ENCODE measurements at places on chromosomes 16 and 17.

GRCh38 chr16:46775214-46775613, 27.1 kb upstream of the MYLK3 start:
- no peak for DNase-seq

DNA sequence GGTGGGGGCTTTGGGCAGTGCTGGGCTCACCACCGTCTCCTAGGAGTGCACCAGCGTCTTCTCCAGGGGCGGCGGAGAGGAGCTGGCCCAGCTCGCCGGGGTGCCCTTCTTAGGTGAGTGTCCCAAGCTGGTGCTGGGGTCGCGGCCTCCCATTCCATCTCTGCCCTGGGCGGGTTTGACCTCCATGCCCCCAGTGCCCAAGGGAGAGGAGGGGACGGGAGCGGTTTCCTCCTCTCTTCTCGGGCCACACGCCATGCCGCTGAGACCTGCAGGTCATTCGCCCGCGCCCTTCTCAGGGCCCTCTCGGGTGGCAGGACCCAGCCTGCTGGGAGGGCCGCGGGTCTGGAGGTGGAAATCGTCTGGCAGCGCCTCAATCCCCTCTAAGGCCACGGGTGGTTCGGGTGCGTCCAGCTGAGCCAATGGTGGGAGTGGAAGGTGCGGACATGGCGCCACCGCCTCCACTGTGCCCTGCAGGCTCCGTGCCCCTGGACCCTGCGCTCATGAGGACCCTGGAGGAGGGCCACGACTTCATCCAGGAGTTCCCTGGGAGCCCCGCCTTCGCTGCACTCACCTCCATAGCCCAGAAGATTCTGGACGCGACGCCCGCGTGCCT, 5.3 kb downstream of the IGFALS start:
- DNase-seq, result no peak

- DNase-seq, result no peak
Observed at GRCh38 chr17:10745231-10745630, 15.4 kb upstream of the TMEM220 start.

DNA sequence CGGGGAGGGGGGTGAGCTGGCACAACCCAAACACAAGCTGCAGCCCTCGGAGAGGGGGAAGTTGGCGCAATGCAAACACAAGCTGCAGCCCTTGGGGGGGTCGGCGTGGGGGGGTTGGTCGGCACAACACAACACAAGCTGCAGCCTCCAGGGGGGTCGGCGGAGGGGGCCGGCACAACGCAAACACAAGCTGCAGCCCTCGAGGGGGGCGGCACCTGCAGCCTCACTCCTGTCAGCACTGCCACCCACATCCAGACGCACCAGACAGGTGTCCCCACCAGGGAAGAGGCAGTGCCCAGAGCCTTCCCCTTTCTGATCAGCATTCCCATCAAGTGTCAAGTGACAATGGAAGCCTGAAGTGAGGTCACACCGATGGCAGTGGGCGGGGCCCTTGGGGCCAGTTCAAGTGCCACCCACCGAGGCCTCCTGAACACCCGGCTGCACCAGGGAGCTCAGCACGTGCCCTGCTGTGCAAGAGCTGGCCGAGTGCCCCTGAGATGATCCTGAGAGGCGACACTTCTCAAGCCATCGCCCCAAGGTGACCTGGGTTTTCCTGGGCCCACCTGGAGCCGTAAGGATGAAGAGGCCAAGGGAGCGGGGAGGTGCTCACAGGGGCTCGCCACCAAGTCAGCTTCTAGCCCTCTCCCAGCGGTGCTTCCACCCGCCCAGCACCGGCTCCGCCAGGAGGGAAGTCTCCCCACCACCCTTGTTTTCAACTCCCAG, 59.3 kb downstream of the KLHDC4 start:
- peak; percentile 68 for DNase-seq

- no peak for DNase-seq
Observed at GRCh38 chr17:73658821-73659515, 14.7 kb upstream of the SDK2 start.

DNA sequence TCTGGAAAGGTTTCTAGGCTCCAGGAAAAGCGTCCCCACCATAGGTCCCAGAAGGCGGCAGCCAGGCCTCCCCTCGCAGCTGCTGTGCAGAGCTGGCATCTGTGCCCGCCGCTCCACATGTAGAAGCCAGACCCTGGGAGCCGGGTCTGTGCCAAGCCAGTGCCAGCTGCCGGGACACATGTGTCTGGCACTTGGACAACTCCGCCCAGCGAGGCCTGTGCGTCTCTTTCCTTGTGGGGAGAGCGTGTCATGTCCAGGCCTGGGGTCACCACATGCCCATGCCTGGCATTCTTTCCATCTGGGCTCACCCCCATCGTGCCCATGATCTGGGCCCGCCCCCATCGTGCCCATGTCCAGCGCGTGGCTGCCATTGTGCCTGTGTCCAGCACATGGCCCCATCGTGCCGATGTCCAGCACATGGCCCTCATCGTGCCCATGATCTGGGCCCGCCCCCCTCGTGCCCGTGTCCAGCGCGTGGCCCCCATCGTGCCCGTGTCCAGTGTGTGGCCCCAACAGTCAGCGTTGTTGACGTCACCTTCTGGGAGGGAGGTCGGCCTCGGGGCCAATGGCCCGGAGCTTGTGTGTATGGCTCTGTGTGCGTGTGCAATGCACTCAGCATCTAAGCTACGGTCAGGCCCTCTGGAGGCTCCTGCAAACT, 13.3 kb upstream of the ACSF3 start:
- no peak for DNase-seq

DNA sequence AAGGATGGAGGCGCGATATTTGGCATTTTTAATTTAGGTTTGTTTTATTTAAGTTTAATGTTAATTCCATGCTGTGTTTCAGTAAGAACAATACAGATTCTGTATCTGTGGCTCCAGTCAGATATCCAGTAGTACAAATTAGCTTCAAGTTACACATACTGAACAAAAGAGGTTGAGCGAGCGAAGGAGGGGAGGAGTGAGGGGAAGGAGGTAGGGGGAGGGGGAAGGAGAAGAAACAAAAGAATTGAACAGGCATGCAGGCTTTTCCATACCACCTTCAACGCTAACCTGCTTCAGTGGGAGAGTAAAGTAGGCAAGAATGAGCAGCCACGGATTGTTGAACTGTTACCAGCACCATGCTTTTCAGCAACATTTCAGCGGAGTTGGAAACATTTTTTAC, 55.5 kb downstream of the YWHAE start:
- no peak for DNase-seq

GRCh38 chr16:61812251-61812650, 224.0 kb downstream of the CDH8 start:
- DNase-seq, result no peak

DNA sequence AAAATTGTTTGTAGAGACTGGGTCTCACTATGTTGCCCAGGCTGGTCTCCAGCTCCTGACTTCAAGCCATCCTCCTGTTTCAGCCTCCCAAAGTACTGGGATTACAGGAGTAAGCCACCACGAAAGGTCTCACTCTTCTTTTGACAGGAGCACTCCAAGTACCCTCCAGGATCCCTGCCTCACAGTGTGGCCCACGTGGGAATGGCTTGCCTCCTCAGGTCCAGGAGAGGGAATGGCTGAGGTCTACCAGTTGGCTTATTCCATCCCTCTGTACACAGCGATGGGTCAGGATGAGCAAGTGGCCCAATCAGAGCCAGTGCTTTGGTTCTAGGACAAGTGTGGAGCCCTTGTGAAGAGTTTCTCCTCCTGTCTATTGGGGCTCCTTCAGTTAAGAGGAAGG, 73.7 kb upstream of the ZNF423 start:
- DNase-seq, result no peak

DNA sequence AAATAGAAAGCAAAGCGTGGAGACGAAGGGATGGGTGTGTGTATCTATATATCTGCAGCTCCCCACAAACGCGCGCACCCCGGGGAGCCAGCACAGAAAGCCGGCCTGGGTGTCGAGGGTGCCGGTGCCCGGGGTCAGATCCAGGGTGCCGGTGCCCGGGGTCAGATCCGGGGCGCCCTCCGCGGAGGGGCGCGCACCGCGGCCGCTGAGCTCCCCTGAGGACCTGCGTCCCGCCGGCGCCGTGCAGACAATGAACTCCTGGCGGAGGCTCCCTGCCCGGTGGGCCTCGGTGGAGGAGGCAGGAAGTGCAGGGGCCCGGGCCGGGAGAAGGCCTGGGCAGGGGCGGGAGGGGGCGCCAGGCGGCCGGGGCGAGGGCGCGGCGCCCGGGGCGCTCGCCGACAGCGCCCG, 1.1 kb downstream of the ZNF423 start:
- DNase-seq, result no peak

DNA sequence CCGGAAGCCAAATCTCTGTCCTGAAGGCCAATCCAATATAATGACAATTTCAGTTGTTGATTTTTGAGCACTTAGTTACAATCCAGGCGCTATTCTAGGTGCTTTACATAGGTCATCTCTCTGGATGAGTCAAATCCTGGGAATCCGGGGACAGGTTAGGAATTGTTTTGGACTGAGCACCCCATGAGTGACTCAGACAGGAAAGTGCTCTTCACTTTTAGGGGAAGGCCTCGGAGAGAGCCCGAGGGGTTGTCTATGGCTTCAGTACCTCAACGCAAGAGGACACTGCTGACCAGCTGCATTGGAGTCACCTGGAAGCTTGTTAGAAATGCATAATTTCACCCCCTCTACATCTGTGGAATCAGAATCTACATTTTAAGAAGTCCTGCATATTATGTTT, 108.8 kb downstream of the IRX5 start:
- no peak for DNase-seq

GRCh38 chr17:82103553-82104451, 5.8 kb upstream of the FASN start:
- no peak for DNase-seq

- no peak for DNase-seq
Observed at GRCh38 chr16:78195797-78196196, 96.3 kb downstream of the WWOX start.

- peak; percentile 76 for DNase-seq
Observed at GRCh38 chr17:73342050-73342522, 30.3 kb upstream of the CDC42EP4 start.

GRCh38 chr16:81321039-81321438, 6.3 kb downstream of the GAN start:
- no peak for DNase-seq

- peak; percentile 64 for DNase-seq
Observed at GRCh38 chr16:12067714-12068401, 91.3 kb downstream of the SNX29 start.

DNA sequence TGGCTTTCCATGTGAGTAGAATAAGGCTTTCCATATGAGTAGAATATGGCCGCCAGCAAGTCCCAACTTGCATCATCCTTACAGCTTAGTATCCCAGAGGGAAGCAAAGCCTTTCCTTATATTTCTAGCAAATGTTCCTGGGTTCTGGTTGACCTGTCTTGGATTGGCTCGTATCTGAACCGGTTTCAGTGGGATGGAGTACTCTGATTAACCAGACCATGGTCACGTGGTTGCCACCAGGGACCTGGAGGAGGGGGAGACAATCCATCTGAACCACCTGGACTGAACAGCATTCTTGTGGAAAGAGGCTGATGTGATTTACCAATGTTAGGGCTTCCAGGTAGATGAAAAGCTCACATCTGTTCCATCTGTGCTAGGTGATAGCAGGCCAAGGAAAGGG, 89.0 kb downstream of the SHISA6 start:
- no peak for DNase-seq

- no peak for DNase-seq
Observed at GRCh38 chr16:80802138-80802537, 2.3 kb downstream of the CDYL2 start.

DNA sequence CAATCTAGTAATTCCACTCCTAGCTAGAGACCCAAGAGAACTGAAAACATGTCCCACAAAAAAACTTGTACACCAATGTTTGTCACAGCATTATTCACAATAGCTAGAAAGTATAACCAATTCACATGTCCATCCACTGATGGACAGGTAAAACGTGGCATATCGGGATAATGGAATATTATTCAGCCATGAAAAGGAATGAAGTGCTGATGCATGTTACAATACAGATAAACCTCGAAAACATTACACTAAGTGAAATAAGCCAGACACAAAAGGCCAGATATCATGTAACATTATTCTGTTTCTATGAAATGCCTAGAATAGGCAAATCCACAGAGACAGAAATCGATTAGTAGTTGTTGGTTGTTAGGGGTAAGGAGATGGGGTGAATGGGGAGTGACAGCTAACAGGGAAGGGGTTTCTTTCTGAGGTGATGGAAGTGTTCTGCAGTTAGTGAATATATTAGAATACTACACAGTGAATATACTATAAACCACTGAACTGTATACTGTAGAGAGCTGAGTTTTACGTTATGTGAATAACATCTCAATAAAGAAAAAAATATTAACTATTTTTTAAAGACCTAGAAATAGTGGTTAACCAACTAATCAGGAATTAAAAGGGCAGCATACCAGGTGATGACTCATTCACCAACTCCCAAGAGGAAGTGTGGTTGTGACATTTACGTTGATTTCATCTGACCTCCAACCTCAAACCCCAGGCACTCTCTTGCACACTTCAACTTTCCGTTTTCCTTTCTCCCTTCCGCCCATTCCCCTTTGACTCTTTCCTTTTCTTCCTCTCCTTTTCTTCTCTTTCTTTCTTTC, 48.6 kb downstream of the GAS7 start:
- no peak for DNase-seq

DNA sequence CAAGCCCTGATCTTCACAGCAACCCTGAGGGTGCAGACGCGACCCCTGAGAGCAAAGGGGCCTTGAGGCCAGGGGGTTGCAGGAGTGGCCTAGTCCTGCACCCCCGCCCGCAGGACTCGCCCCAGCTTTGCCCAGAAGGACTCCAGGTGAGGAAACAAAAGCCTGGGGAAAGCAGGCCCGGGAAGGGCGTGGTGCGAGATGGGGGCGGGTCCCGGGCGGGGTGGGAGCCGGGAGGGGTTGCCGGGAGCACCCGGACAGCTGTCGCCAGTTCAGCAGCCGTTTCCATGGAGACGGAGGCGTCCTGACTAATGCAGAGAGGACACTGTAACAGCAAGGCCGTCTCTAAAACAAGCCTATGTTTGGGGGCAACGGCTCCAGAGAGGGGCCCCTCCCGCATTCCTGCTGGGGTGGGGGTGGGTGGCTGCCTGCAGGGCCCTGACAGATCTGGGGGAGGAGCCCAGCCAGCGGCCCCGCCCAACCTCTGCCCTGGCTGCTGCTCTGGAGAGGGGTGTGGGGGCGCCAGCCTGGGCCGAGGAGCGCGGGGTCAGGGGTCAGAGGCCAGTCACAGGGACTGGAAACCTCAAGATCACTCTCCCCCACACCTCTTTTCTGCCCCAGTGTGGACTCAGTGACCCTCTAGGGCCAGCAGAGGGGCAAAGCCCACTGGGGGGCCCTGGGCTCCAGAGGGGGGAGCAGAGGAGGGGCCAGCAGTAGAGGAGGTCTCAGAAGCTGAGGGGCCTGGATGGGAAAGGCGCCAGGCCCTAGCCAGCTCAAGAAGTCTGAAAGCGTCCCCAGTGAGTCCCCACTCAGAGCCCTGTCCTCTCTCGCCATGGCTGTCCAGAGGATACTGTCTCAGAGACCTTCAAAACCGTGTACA, 3.1 kb upstream of the TPPP3 start:
- DNase-seq, result peak; percentile 92

GRCh38 chr16:593406-593805, 3.5 kb downstream of the RAB40C start:
- no peak for DNase-seq

Measured in NCI-H2081 (cell line).